ENCODE measurements at places on chromosomes 2 and 18. TPM values are rescaled to one million over a fixed set of nuclear protein-coding genes. Genes with fewer than 3 reads are reported as not detected.
A peak's percentile ranks its signal among the peaks of the same experiment; 100 is the strongest.

GRCh38 chr2:229297247-229297646 lies 26.2 kb upstream of the PID1 start:
- H3K4me1 ChIP-seq: no peaks in the 10 kb centered on the region
- H3K36me3 ChIP-seq: no peaks in the 10 kb centered on the region

- H3K4me1 ChIP-seq: no peaks in the 10 kb centered on the region
- H3K4me3 ChIP-seq: no peak overlapping the region
- H3K27ac ChIP-seq: no peak overlapping the region
These were observed 17.6 kb upstream of the ZAP70 start for GRCh38 chr2:97695744-97696143.

GRCh38 chr2:183124222-183124956 lies at the start of gene NUP35:
Gene NUP35, plus strand, starts transcription at chr2:183124443. Its CDS starts 15 bp downstream, at chr2:183124458.
- H3K27me3 ChIP-seq: no peaks in the 10 kb centered on the region
- H3K27ac ChIP-seq: peak within 1 kb of the TSS; percentile 89
- peak; percentile 86 for DNase-seq
- H3K4me1 ChIP-seq: peaks cover 2% of the 10 kb centered on the region

DNA sequence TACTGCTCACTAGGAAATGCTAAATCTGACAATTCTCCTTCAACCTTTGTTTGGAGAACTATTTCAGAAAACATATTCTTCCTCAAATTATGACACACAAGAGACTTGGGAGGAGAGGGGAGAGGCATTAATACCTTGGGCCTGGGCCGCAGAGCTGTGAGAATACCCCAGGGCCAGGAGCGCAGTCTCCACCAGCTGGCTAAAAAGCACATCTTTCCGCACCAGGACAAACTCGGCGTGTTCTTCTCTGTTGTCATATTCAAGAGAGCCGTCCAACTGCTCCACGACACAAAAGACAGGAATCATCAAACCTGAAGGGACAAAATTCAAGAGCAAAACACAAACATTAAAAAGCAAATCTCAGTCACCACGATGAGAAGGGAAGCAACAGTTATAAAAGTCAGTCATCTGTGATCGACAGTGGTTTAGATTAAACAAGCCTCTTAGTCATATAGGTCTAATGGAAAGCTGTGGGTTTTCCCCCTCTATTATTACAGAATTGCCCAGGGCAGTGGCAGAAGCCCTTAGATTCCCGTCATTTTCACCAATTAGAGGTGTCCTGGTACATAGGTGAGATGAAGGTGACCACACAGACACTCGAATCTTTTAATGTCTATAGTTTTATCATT lies 24.4 kb downstream of the SATB2 start:
- peaks cover 2% of the 10 kb centered on the region for H3K36me3 ChIP-seq
- no peaks in the 10 kb centered on the region for H3K4me1 ChIP-seq
- no peaks in the 10 kb centered on the region for H3K27me3 ChIP-seq

- H3K27ac ChIP-seq: no peak overlapping the region
- no peak overlapping the region for H3K4me3 ChIP-seq
- no peaks in the 10 kb centered on the region for H3K4me1 ChIP-seq
- DNase-seq: no peak
- H3K36me3 ChIP-seq: no peaks in the 10 kb centered on the region
- H3K27me3 ChIP-seq: no peaks in the 10 kb centered on the region
These were observed 366.5 kb upstream of the POU3F3 start for GRCh38 chr2:104487366-104487765.

DNA sequence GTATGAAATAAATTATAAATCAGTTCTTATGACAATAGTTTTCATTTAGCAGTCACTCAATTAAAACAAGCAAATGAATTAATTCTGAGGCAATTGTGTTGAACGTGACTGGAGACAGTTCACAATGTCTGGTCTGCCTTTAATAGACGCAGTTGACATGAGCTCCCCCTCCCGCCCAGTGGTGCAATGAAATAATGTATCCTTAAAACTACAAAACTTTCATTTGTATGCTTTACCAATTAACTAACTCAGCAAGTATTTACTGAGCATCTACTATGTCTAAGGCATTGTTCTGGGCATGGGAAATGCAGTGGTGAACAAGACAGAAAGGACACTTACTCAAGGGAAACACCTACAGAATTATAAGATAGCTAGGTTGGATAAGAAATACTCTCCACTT lies 3.5 kb upstream of the DSC2 start:
- no peak overlapping the region for H3K27ac ChIP-seq
- H3K27me3 ChIP-seq: no peaks in the 10 kb centered on the region
- H3K4me1 ChIP-seq: no peaks in the 10 kb centered on the region
- H3K4me3 ChIP-seq: no peak overlapping the region

- no peaks in the 10 kb centered on the region for H3K36me3 ChIP-seq
- no peaks in the 10 kb centered on the region for H3K4me1 ChIP-seq
- no peak for DNase-seq
- no peaks in the 10 kb centered on the region for H3K27me3 ChIP-seq
- H3K27ac ChIP-seq: no peak overlapping the region
These were observed 72.2 kb upstream of the MAP2 start for GRCh38 chr2:209351636-209352035.

- no peak overlapping the region for H3K4me3 ChIP-seq
- peaks cover 6% of the 10 kb centered on the region for H3K4me1 ChIP-seq
- DNase-seq: peak; percentile 75
- no peak overlapping the region for H3K27ac ChIP-seq
- no peaks in the 10 kb centered on the region for H3K36me3 ChIP-seq
These were observed 184.7 kb downstream of the MREG start for GRCh38 chr2:215828528-215829184.

The MYOM1 gene
- 0.05 TPM for polyA plus RNA-seq

The LTBP1 gene
- 254 TPM for polyA plus RNA-seq

The SCG2 gene
- polyA plus RNA-seq: 2.9 TPM
